ENCODE measurements at places on chromosomes 6 and 20. TPM values are rescaled to one million over a fixed set of nuclear protein-coding genes. Genes with fewer than 3 reads are reported as not detected.
A peak's percentile ranks its signal among the peaks of the same experiment; 100 is the strongest.

The EPPIN gene
- not detected for polyA plus RNA-seq

GRCh38 chr6:109793792-109794191 lies 102.7 kb downstream of the FIG4 start:
- peak; percentile 17 for DNase-seq

The ZNF334 gene
- 31.5 TPM for polyA plus RNA-seq

- DNase-seq = no peak
These were observed 5.1 kb upstream of the EPHA7 start for GRCh38 chr6:93424303-93425064.

DNA sequence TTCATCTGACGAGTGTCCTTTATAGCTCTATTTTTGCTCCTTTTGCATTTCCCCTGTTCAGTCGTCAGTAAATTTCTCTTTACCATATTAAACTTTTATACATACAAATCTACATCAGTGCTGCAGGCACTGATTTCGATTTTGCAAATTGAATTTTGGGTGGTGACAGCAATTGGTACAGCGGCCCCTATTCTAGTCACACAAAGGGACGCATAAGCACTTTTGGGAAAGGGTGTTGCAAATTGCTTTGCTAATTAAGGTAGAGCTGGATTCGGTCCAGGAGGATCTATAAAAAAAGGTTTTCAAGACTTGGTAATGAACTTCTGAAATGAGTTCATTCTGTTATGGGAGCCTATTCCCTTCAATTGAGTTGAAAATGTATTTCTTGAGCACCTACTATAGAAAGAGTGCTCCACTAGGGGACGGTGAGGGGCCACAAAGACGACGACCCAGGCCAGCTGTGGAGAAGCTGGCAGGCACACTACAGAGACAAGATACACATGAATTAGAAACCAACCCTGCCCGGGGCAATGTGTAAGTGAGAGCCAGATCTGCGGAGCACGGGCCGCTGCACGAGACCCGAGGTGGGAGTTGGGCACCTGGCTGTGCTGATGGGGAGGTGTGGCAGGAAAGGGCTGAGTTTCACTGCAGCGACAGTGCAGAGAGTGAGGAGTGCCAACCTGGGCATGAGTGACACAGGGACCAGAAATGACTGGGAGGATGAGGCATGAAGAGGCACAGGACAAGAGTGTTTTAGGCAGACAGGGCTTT lies 5.4 kb downstream of the UQCC2 start:
- DNase-seq = no peak

GRCh38 chr6:37882292-37882691 lies 62.8 kb downstream of the ZFAND3 start:
- no peak for DNase-seq

The C6orf141 gene
- 0.74 TPM for polyA plus RNA-seq

DNA sequence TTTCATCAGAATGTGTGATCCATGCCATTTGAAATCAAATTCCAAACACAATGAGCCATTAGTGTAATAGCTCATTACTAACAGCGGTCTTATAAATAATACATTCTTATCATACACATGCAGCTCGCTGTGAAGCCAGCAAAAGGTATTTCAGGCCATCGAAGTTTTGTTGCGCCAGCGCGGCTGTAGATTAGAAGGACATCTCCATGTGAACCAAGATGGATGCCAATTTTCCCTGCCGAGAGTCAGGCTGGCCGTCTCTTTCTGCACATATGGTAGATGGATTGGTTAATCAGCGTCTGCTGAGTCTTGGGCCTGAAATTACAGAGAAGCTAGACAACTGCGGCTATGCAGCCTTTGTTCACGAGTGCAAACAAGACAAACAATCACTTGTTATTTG lies 44.1 kb downstream of the CFAP61 start:
- no peak for DNase-seq

GRCh38 chr20:45752746-45753145 lies 30.6 kb downstream of the SPINT4 start:
- DNase-seq = no peak

DNA sequence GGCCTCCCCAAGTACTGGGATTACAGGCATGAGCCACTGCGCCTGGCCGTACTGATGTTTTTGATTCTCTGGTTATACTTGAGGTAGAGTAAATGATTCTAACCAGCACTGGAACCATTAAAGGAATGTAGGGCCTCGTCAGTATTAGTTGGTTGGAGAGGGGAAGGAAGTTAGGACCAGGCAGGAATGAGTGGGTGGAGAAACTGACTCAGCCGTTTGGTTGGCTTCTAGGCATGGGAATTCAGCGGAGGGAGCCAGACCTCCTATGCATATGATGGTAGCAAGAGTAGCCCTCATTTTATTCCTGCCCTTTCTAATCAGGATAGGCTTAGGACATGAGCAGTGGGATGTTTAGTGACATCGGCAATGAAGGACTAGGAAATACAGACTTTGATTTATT lies 19.0 kb upstream of the SERINC3 start:
- DNase-seq = no peak
